AG09319 (cell line): ENCODE measurements at places on chromosomes 1 and 21.

DNA sequence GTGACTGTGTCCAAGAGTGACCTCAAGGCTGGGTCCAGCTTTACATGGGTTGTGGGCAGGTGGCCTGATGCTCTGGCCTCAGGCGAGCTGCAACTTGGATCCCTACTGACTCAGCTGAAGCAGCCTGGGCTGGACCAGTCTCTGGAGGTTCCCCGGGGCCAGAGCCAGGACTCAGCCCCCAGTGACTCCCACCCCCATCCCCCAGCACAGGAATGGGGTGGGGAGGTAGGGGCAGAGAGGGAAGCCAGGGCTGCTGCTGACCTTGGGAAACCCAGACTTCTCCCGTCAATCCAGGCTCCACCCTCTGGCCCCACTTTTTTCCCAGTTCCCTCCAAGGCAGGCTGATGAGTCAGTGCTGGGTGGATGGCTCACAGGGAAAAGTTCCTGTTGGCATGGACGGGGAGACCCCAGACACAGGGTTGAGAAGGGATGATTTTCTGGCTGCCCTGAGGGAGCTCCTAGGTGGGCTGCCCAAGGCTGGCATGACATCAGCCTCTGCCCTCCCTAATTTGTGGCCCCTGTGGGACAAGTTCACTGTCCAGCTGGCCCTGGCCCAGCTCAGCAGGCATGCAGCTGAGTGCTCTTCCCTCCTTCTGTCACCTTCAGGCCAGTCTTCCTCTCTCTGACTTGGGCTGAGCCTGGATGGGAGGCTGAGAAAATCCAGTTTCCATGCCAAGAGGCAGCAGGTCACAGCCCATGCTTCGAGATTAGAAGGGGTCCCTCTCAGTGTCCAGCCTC is 2.2 kb downstream of the ZC3H12A start:
- peak; percentile 81 for DNase-seq

- no peak for DNase-seq
Measured at GRCh38 chr1:204151552-204152309, at the start of gene ETNK2. Gene ETNK2, minus strand, starts transcription at chr1:204152044. Its CDS starts 192 bp downstream, at chr1:204151852.

- DNase-seq = no peak
Measured at GRCh38 chr1:209219791-209220524, 363.6 kb upstream of the CAMK1G start.

GRCh38 chr1:77164434-77164944 is 54.7 kb downstream of the PIGK start:
- DNase-seq = no peak

DNA sequence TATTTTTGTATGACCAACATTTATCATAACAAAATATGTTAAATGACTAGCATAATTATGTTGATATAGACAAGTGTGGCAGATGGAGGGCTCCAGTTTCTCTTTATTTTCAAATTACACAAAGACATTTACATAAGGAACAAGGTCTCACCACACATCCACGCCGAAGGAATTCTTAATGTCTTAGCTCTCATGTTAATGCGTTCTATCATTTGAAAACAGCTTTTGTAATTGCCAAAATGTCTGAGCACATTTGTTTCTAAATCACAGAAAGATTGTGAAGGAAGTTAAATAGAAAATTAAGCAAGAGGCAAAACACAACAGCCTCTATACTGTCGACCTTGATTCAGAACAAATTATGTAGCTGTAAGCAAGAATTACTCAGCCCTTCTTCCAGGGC is 223.0 kb upstream of the NR5A2 start:
- no peak for DNase-seq

GRCh38 chr1:28374297-28374696 is 4.8 kb downstream of the PHACTR4 start:
- no peak for DNase-seq
